ENCODE measurements at places on chromosomes 13 and 19.

GRCh38 chr13:112034231-112034630, 32.7 kb upstream of the SOX1 start:
- DNase-seq, result no peak

- DNase-seq, result no peak
Measured at GRCh38 chr13:94433055-94433961, 46.2 kb downstream of the DCT start.

DNA sequence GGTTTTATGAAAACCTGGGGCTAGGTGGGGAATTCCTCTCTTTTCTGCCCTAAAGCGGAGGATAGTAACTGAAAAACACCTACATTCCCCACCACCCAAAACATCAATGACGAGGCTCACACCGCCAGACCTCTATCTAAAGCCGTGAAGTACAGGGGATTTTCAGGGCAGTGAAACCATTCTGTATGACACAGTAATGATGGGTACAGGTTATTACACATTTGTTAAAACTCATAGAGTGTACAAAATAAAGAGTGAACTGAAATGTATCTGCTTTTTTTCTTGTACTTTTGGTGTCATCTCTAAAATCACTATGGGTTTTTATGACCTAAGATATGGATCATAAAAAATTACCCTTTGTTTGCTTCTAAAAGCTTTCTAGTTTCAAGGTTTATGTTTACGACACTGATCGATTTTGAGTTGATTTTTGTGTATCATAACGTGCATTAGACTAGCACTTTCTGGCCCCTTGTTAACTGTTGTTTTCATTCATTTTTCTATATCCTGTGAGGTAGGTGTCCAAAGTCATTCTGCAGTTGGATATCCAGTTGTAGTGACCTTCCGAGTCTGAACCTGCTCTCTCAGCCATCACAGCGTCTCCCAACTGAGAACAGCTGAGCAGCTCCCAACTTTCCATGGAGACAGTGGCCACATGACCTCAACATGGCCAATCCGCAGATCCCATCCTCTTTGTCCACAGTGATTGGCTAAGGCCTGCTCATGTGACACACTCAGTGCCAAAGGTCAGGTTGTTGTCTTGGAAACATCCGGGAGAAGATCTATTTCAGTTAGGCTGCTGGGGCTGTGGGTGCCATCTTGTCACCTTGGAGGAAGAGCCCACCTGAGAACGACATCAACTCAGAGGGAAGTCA, 10.3 kb downstream of the MBD3L2B start:
- no peak for DNase-seq

DNA sequence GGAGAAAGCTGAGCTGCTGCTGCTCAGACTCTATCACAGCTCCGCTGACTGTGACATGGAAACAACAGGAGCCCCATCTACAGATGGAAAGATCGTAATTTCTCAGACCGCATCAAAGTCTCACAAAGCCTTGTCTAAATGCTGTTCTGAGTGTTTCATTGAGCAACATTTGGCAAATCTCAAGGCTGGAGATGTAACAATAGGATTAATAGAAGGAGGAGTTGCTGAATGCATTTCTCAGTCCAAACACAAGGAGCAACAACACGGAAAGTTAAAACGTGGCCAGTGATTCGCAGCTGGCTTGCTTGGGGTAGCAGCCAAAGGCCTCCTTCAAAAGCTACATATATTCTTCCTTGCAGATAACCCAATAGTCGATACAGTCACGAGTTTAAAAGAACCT, 55.7 kb downstream of the MRPL57 start:
- no peak for DNase-seq

GRCh38 chr19:7635670-7636069, 1.2 kb upstream of the STXBP2 start:
- DNase-seq, result no peak

DNA sequence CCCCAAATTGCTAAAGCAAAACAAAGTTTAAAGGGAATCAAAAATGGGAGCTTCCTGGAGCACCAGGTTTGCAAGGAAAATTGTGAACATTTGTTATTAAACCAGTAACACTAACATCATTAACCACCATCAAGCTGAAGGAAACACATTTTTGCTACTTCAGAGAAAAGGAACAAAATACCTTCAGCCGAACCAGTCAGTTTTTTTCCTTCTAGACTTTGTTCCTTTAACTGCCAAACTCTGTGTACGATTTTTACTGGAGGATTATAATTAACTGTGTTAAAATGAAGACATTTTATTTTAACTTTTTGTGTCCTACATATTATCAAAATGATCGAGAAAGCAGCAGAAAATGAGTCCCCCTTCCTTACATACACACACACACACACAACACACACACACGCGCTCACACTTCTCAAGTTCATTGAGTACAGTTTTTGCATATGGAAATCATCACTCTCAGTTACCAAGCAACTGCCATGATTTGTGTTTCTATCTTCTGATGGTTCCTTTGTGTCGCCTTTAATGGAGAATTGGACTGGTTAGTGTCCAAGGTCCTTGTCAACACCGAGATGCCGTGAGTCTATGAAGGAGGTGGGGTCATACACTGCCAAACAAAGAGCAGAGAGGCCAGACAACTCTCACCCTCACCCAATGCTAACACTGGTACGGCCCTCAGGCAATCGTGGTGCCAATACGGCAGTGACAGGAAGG, 9.8 kb upstream of the SERP2 start:
- no peak for DNase-seq

- DNase-seq, result no peak
Measured at GRCh38 chr13:98150832-98151479, 8.1 kb downstream of the FARP1 start.

DNA sequence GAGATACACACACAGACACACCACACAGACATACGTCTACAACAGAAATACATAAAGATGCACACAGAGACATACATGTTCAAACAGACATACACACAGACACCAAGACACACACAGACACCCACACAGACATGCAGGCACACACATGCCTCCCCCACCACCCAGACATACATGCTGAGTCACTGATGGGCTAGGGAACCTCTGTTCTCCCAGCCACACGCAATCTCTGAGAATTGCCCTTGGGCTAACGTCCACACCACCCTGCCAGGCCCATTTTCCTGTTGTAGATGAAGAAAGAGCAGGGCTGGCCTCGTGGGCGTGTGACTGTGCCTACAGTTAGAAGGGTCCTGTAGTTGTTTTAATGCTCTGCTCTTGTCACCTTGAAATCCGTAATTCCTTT, 261.9 kb downstream of the KCNRG start:
- DNase-seq, result no peak

DNA sequence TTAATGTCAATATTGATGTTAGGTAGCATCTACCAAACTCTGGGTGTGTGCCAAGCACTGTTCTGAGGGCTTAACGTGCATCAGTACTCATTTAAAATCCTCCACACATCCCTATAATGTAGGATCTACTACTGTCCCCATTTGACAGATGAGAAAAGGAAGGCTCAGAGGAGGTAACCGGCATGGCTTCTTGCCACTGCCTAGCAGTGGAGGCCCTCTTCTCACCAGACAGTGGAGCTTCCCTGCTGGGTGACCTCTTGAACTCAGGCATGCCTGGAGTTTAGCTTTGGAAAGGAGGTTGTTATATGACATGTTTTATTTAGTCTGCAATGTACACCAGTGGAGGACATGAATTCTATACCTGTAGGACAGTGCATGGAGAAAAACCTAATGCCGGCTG, 2.1 kb downstream of the SPATA13 start:
- no peak for DNase-seq

DNA sequence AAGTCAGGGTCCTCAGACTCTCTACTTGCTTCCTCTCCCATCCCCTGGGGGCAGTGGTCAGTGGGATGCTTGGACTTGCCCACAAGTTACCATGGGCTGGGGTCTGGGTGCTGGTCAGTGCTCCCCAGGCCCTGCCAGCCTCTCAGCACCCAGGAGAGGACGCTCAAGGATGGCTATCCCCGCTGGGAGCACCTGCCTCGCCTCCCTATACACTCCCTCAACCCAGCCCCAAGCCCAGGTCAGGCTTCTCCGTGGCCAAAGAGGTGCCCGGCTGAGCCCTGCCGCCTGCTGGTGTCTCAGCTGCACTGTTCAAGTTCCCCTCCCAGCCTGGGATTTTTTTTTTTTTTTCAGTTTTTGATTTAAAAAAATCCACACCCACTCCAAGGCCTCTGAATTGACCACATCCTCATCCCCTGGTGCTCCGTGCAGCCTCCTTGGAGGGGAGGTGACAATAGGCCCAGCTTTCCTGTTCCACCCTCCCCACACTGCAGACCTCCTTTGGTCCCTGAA, 10.8 kb downstream of the F2RL3 start:
- no peak for DNase-seq

- DNase-seq, result no peak
Measured at GRCh38 chr13:112056284-112056727, 10.6 kb upstream of the SOX1 start.
